ENCODE measurements at places on chromosomes 7 and 10.

GRCh38 chr7:91079487-91079886 lies 184.7 kb upstream of the FZD1 start:
- DNase-seq: no peak

- DNase-seq: no peak
Measured at GRCh38 chr7:42570944-42571343, 333.9 kb upstream of the GLI3 start.

DNA sequence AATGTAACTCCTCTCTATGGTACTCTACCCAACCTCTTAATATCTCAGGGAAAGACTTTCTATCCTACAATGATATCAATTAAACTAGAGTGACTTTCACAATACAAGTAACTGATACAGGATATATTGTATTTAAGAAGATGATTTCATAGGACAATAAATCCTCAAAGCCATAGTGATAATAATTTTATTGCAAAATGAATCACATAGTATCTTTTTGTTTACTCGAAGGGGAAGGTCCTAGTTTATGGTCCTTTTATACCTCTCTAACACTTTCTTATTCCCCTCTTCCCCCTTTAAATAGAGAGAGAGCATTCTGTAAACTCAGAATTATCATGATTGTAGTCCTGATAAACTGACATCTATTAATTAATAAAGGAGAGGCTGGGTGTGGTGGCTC lies 56.4 kb downstream of the TMEM106B start:
- DNase-seq: no peak

- DNase-seq: no peak
Measured at GRCh38 chr10:60820093-60820754, 41.9 kb downstream of the CDK1 start.

- no peak for DNase-seq
Measured at GRCh38 chr10:112767156-112767555, 182.9 kb upstream of the TCF7L2 start.

All from heart right ventricle (tissue), 16 donors.